ENCODE measurements at places on chromosomes 1 and 21.
A peak's percentile ranks its signal among the peaks of the same experiment; 100 is the strongest.

DNA sequence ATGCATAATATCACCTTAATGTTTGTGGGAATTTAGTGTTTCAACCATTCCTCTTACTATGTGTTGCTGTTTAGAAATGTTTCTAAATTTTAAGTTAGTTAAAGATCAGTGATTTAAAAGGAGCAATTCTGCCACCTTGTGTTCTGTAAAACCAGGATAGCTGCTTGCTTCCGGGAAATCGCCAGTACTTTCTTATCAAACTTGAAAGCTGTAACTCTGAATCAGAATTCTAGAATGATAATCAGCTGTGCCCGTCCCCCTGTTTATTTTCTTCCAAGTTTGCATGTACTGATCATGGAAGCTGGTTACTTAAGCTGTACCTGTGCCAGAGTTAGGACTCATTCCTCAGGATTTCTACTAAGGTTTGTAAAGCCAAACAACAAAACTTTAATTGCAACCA, 656.4 kb downstream of the LTN1 start:
- DNase-seq = peak; percentile 88

DNA sequence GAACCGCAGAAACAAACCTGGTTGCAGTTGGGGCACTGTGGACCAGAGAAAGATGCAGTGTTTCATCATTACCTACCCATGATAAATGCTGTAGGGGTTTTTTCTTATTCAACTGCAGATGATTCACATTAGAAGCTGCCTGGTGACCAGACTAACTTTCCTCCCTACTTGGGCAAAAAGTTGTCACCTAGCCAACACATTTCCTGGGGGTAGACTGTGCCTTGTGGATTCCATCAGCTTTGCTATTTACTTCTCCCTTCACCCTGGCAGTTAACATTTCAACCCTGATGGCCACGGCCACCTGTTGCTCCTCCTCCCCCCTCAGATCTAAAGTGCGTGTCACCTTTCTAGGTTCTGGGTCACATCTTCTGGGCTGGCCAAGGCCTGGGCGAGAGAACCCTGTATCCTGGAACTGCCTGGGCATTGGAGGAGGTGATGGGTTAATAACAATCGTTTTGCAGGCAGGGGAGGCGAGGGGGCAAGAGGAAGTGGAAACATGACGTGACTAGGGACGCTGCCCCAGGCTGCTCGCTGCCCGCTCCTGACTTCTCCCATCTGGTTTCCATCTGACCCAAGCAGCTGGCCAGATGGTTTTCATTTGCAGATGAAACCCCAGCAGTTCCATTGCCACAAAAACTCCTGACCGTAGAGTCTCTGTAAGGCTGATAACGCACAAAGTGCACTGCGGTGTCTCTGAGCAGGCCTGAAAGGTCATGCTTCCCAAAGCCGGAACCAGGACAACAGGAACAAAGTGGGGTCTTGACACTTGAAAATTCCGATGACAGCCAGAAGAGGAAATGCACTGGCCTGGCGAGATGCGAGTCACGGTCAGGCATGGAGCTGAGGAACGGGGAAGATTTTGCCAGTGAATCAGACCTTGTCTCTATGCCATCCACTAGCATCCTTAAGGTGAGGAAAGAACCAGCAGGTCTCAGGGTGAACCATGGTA, 36.6 kb downstream of the CAPZB start:
- peak; percentile 97 for DNase-seq

- DNase-seq = no peak
These were observed 101.0 kb downstream of the MRPL39 start for GRCh38 chr21:25506261-25506660.

GRCh38 chr1:154944401-154945159, 8.1 kb upstream of the PMVK start:
- DNase-seq = peak; percentile 38

DNA sequence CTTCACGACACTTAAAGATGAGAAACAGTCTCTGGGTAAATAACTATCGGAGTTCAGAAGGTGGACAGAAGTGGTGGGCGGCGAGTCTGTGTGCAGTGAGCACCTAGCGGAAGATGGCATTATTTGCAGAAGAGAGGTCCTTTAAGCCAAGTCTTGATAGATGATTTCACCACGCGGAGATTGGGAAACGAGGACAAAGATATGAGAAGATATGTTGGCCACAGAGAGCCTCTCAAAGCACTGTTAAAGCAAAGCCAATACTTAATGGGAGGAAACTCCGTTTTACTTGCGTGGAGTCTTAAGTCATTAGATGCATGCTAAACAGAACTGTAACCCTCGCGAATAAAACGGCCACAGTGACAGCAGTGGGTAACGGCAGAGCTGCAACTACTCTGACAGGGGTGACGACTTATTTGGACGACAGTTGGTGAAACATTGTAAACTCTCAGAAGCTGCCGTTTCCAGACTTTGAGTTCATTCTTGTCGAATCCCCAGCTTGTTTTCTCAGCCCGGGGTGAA, 577 bp upstream of the CEP350 start:
- DNase-seq = no peak

- DNase-seq = peak; percentile 88
These were observed 17.9 kb upstream of the ETV3 start for GRCh38 chr1:157156058-157156541.

DNA sequence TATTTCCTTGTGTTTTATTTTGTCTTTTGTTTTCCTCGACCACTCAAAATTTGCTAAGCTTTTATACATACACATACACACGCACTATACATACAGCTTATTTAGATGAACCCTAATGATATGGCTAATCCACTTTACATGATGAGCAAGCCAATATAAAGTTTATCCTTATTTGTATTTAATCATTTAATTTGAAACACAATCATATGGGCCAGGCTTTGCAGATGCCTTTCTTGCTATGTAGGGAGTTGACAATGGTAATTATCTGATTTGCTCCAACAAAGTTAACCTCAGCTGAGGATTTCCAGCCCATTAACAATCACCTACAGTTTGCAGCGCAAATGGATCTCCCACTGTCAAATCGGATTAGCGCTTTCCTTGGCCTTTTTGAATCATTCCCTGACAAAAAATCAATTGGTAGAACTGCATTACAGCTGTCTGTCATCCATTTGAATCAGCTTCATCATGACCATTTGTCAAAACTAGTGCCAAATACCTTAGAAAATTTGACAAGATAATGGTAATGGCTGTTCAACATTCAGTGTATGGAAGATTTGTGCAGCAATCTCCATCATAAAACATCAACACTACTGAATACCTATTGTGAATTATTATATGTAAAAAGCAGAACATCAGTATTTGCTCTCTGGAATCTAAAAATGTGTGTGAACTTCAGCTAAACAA, 352.6 kb downstream of the MRPL39 start:
- no peak for DNase-seq

- DNase-seq = peak; percentile 87
These were observed 96.9 kb downstream of the PAPPA2 start for GRCh38 chr1:176559878-176560277.

GRCh38 chr1:213274140-213274539, 223.1 kb downstream of the RPS6KC1 start:
- no peak for DNase-seq

DNA sequence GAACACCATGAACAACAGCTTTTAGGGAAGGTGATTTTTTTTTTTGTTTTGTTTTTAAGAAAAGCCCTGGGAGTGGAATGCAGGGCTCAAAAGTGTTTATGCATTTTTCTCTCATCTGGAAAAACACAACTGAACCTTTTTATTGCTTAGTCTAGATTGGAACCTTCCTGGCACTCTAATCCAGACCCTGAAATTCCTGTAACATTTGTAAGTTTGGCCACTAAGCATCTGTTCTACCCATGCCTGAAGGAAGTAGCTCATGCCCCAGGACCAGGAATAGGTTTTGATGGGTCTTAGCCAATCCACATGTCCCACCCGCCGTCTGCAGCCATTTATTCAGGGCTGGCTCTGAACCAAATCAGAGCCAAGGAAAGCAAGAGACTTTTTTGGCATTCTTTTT, 39.7 kb upstream of the SLC2A1 start:
- DNase-seq = peak; percentile 25

DNA sequence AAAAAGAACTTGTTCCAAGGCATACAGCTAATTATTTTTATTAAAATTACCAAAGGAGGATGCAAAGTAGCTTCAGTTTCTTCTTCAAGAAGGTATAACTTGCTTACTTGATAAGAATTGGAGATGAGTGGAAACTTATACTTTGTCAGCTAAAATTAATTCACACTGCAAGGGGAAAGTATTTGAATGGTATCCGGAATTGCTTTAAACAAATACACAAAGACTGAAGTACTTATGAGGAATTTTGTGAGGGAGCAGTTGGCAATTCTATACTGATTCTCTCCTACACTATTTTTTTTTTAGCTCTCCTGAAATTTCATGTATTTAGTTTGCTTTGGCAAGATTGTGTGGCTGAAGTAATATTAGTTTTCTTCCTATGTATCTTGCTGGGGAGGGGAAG, 39.2 kb upstream of the GRIK1 start:
- no peak for DNase-seq

DNA sequence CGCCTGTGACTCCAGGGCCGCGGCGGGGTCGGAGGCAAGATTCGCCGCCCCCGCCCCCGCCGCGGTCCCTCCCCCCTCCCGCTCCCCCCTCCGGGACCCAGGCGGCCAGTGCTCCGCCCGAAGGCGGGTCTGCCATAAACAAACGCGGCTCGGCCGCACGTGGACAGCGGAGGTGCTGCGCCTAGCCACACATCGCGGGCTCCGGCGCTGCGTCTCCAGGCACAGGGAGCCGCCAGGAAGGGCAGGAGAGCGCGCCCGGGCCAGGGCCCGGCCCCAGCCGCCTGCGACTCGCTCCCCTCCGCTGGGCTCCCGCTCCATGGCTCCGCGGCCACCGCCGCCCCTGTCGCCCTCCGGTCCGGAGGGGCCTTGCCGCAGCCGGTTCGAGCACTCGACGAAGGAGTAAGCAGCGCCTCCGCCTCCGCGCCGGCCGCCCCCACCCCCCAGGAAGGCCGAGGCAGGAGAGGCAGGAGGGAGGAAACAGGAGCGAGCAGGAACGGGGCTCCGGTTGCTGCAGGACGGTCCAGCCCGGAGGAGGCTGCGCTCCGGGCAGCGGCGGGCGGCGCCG, at the start of gene SIM2:
TSS of gene SIM2 (plus strand) at position 135 of the 565 bp plus-strand sequence. CDS start 632 bp downstream, outside the sequence.
- peak; percentile 28 for DNase-seq

DNA sequence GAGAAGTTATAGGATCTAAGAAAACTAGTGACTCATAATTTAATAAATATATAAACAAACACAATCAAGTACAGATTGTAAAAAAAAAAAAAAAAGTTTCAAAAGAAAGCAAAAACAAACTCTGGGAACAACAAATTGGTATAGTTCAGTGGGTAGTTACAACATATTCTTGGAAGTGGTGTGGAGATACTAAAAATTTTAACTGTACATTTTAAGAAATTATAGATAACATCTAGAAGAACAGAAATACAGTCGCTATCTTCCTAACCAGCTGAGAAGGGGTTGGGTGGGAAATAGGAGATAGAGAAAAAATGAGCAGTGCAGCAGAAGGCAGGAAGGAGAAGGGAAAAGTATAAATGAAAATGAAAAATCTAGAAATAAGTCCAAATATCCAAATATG, 70.5 kb downstream of the LRRC8C start:
- DNase-seq = no peak

- DNase-seq = no peak
These were observed 143.5 kb downstream of the SLC30A10 start for GRCh38 chr1:219784660-219785381.

- DNase-seq = peak; percentile 29
These were observed 15.2 kb downstream of the ADSS2 start for GRCh38 chr1:244436336-244437085.

DNA sequence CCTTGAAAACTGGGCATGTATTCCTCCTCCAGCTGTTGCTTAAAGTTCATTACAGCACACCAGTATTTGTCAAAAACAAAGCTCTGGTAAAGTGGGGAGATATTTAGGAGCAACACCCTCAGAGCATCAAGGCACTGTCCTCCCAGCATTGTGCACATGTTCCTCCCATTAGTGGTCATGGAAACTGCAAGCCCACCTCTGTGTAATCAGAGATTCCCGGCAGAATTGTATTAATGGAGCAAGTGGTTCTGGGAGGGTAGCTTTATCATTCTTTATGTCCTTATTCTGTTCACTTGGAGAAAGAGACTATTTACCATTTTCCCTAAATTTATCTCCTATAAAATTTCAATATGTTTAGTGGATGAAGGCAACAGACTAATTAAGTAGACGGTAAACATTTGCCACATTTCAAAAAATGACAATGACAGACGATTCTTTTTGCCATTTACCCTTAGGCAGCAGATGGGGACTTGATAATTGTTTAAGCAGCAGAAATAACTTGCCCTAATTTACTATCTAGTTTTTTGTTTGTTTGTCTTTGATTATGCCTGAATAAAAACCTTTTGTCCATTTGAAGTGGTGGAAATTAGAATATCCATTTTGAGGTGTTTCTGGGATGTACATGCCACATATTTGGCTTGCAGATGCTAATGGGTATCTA, 289.6 kb upstream of the ST6GALNAC5 start:
- no peak for DNase-seq

DNA sequence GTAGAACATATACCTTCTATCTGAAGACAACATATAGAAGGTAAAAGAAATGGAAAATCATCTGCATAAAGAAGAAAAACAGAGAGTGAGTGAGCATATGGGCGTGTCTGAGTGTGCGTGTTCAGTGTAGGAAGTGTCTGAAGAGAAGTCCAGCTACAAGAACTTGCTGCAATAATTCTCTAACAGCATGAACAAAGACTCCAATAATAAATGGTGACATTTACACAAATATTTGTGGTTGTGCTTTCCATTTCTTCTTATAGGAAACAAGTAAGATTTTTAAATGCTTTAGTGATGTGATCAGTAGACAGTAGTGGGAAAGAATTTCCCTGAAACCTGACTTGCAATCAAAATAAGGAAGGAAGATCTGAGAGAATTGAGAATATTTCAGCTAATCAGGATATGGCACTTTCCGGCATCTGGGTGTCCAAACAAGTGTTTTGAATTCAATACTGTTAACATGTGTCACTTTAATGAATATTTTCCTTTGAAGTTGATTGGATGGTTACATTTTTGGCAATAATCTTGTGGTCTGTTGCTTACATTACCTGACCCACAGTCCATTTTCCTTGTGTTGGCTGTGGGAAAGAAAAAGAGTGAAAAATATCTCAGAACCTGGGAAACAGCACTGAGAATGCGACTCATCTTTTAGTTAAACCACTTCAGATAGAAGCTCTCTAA, 154.0 kb downstream of the TGFB2 start:
- peak; percentile 80 for DNase-seq

DNA sequence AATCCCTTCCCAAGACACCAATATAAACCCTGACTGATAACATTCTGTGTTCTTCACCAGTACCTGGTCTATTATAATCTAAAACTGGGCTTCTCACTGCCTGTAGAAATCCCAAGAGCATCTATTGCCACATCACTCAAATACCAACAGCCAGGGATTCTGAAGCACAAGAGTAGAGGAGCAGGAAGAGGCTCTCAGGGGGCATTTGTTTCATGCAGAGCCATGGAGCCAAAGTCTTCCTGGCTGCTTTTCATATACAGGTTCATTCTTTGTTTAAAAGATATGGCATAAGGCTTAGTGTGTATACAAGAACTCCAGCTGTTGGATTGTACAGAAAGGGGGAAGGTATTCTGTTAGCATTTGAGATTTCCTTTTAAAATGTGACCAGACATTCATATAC, 38.2 kb upstream of the USH2A start:
- peak; percentile 66 for DNase-seq

- DNase-seq = no peak
These were observed 19.3 kb downstream of the B3GALT5 start for GRCh38 chr21:39631842-39632562.

All from adipocyte (in vitro differentiated cells).